Bronchial smooth muscle cell (primary cell): ENCODE measurements at places on chromosomes 13 and 19. TPM values are rescaled to one million over a fixed set of nuclear protein-coding genes. Genes with fewer than 3 reads are reported as not detected.

Gene SIGLEC8
- total RNA-seq, result not detected in 2 replicates

Gene APLP1
- total RNA-seq, result 6.0 and 11.0 TPM in 2 replicates

Gene LHB
- not detected in 2 replicates for total RNA-seq

Gene KLK3
- 0.09 TPM in 1 of 2 replicates, not detected in the other for total RNA-seq

Gene ZNF497
- total RNA-seq, result 0.79 and 1.7 TPM in 2 replicates

Gene MUC16
- under 0.01 TPM in 1 of 2 replicates, not detected in the other for total RNA-seq

Gene KLK7
- total RNA-seq, result not detected in 2 replicates

Gene SHISA7
- not detected in 2 replicates for total RNA-seq

Gene RFPL4A
- total RNA-seq, result not detected in 2 replicates

Gene FCAR
- not detected in 2 replicates for total RNA-seq

Gene RPL28
- 202 and 304 TPM in 2 replicates for total RNA-seq

Gene ZNF726
- 0.16 and 0.43 TPM in 2 replicates for total RNA-seq

Gene KCNRG
- total RNA-seq, result 5.2 and 7.4 TPM in 2 replicates

Gene DAND5
- not detected in 2 replicates for total RNA-seq

Gene CFAP97D2
- not detected in 2 replicates for total RNA-seq

Gene UNC13A
- total RNA-seq, result under 0.01 and 0.32 TPM in 2 replicates

Gene PHLDB3
- 18.4 and 41.0 TPM in 2 replicates for total RNA-seq

Gene CLC
- not detected in 2 replicates for total RNA-seq

Gene ZNF787
- total RNA-seq, result 18.8 and 23.5 TPM in 2 replicates

Gene MEIOSIN
- total RNA-seq, result not detected in 2 replicates

Gene ZSWIM4
- total RNA-seq, result 1.5 and 2.2 TPM in 2 replicates

Gene SPPL2B
- total RNA-seq, result 27.9 and 33.4 TPM in 2 replicates

Gene TPTE2
- total RNA-seq, result not detected in 2 replicates

Gene F2RL3
- 0.09 TPM in 1 of 2 replicates, not detected in the other for total RNA-seq

Gene FAM124A
- under 0.01 TPM in 2 replicates for total RNA-seq

Gene SERP2
- total RNA-seq, result 10.6 and 11.0 TPM in 2 replicates

Gene JSRP1
- total RNA-seq, result not detected in 2 replicates

Gene SMIM44
- not detected in 2 replicates for total RNA-seq

Gene DDX39A
- total RNA-seq, result 30.2 and 32.0 TPM in 2 replicates

Gene BRME1
- total RNA-seq, result 0.32 TPM in 1 of 2 replicates, not detected in the other

Gene TBCB
- 267 and 275 TPM in 2 replicates for total RNA-seq

Gene CGB8
- not detected in 2 replicates for total RNA-seq

Gene LMO7
- total RNA-seq, result 29.3 and 54.1 TPM in 2 replicates

Gene OR4F17
- not detected in 2 replicates for total RNA-seq

Gene ZNF506
- 7.0 and 9.3 TPM in 2 replicates for total RNA-seq

Gene LGALS4
- 0.09 TPM in 1 of 2 replicates, not detected in the other for total RNA-seq
